ENCODE measurements at places on chromosomes 2 and 18. TPM values are rescaled to one million over a fixed set of nuclear protein-coding genes. Genes with fewer than 3 reads are reported as not detected.

LYPD6B gene
- 13.8 TPM for total RNA-seq

TCF7L1 gene
- total RNA-seq: 3.4 TPM

KCNE4 gene
- 0.94 TPM for total RNA-seq

TMEM163 gene
- total RNA-seq: 19.1 TPM

MTCL1 gene
- total RNA-seq: 61.0 TPM

SLC5A7 gene
- 1.3 TPM for total RNA-seq

IL37 gene
- not detected for total RNA-seq

NT5DC4 gene
- not detected for total RNA-seq

SALL3 gene
- 17.2 TPM for total RNA-seq

PRKAG3 gene
- not detected for total RNA-seq

LYG2 gene
- not detected for total RNA-seq

MC4R gene
- 1.3 TPM for total RNA-seq

VSNL1 gene
- total RNA-seq: 19.7 TPM

FBXO15 gene
- 5.9 TPM for total RNA-seq

DARS1 gene
- 44.4 TPM for total RNA-seq

RIT2 gene
- 30.0 TPM for total RNA-seq

LCLAT1 gene
- total RNA-seq: 34.7 TPM

CROCC2 gene
- total RNA-seq: under 0.01 TPM

EVA1A gene
- total RNA-seq: not detected

MOCOS gene
- total RNA-seq: 0.31 TPM

KCNS3 gene
- 1.9 TPM for total RNA-seq

EDAR gene
- total RNA-seq: not detected

ANKRD44 gene
- total RNA-seq: 226 TPM

KCNIP3 gene
- 15.3 TPM for total RNA-seq

DNAJC5G gene
- not detected for total RNA-seq
